ENCODE measurements at places on chromosomes 12 and 14. TPM values are rescaled to one million over a fixed set of nuclear protein-coding genes. Genes with fewer than 3 reads are reported as not detected.

Gene LPAR5
- not detected for total RNA-seq

Gene TMEM121
- total RNA-seq, result 3.3 TPM

Gene KRT74
- not detected for total RNA-seq

Gene KCNK10
- total RNA-seq, result not detected

Gene PTCSC3
- total RNA-seq, result not detected

Gene LTBR
- 95.6 TPM for total RNA-seq

Gene HRK
- under 0.01 TPM for total RNA-seq

Gene PCED1B
- total RNA-seq, result 0.39 TPM

Gene PRKD1
- total RNA-seq, result 19.8 TPM

Gene PAX9
- 0.39 TPM for total RNA-seq

Gene PAH
- total RNA-seq, result not detected

Gene CMA1
- total RNA-seq, result not detected

Gene OR10P1
- total RNA-seq, result not detected

Gene GPX2
- total RNA-seq, result not detected

Gene PLA2G1B
- not detected for total RNA-seq

Gene TSPAN19
- total RNA-seq, result under 0.01 TPM

Gene NABP2
- 31.3 TPM for total RNA-seq

Gene CLEC12A
- not detected for total RNA-seq

Gene TRHDE
- 0.39 TPM for total RNA-seq

Gene STAB2
- not detected for total RNA-seq

Gene LMNTD1
- total RNA-seq, result 1.4 TPM

Gene GLRX5
- 41.6 TPM for total RNA-seq

Gene SLC48A1
- 14.3 TPM for total RNA-seq

Gene UBE2N
- 79.4 TPM for total RNA-seq

Gene SLC5A8
- not detected for total RNA-seq

Gene LRRC10
- total RNA-seq, result not detected

Gene RERG
- not detected for total RNA-seq

Gene CCDC196
- not detected for total RNA-seq

Gene P2RX2
- not detected for total RNA-seq

Gene CCDC198
- total RNA-seq, result not detected

Gene ATL1
- total RNA-seq, result 5.5 TPM

Gene KRT71
- total RNA-seq, result not detected

Gene SYCP3
- total RNA-seq, result 0.39 TPM

Gene SLC7A7
- 1.2 TPM for total RNA-seq

Gene PITPNM2
- 8.8 TPM for total RNA-seq

Gene KERA
- total RNA-seq, result not detected

Gene FAM90A1
- total RNA-seq, result 0.20 TPM

Gene FGF6
- total RNA-seq, result not detected

Gene OTOGL
- 0.20 TPM for total RNA-seq

Gene KIF5A
- 0.20 TPM for total RNA-seq

Data from subcutaneous preadipocyte (primary cell).